Metanephros (tissue), 2 donors: ENCODE measurements at places on chromosomes 1 and 21. TPM values are rescaled to one million over a fixed set of nuclear protein-coding genes. Genes with fewer than 3 reads are reported as not detected.

The HYI gene
- 78.1 TPM for total RNA-seq

The TMOD4 gene
- 12.4 TPM for total RNA-seq

The SNRNP40 gene
- total RNA-seq, result 96.3 TPM

The MPZ gene
- 8.2 TPM for total RNA-seq

The POTED gene
- total RNA-seq, result not detected

The HLX gene
- total RNA-seq, result 18.8 TPM

The GLIS1 gene
- 3.0 TPM for total RNA-seq

The KCNK2 gene
- total RNA-seq, result 1.9 TPM

The AMY1A gene
- not detected for total RNA-seq

The CCDC28B gene
- 29.6 TPM for total RNA-seq

The TINAGL1 gene
- 96.1 TPM for total RNA-seq

The FMO1 gene
- 75.4 TPM for total RNA-seq
